Activated naive CD4-positive, alpha-beta T cell (primary cell): ENCODE measurements at places on chromosomes 11 and 22.

GRCh38 chr11:110921742-110922521, 209.7 kb upstream of the ARHGAP20 start:
- no peak for DNase-seq

DNA sequence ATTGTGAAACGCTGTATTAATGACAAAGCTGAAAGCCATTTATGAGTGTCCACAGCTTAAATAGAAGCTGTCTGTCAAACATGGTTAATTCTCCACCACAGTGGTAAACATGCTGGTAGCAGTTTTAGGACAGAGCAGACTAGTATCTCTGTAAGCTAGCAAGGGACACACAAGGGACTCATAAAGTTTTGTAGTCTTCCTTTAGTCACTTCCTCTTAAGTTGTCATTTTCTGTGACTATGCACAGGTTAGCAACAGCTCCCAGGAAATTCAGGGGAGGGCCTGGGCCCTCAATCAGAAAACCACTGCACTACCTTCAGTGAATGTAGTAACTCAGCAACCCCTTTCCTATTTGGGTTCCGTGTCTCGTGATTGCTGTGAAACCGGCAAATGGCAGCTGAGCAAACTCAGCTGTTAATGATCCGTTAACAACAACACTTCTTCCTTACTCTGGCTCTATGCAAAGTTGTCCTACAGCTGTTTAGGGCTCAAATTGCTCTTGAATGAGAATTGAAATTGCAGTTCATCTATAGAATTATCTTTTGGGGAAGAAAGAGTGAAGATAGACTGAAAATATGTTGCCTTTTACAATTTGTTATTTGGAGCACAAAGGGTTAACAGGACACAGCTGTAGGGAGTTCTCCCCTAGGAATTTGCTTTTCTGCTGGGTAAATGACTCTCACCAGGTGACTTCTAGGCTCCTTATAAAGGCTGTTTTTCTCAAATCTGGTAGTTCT, at the start of gene MMP26:
Gene MMP26 (plus strand): TSS at position 731 of the 736 bp plus-strand sequence.
- no peak for DNase-seq

DNA sequence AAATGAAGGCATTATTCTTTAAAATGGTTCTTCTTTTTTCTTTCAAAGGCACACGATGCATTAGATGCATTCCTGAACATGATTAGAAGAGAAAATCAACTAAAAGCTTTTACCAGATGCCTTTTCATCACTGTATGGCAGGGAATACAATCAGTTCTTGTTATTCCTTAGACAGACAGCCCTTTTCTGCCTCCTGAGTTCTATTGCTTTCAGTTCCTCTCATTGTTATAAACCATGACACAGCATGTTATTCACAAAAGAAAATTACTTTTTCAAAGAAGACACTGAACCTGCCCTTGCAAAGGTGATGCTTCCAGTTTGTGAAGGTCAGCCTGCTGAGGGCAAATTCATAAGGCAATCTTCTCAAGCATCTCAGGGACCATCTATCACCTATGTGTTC, 70.1 kb downstream of the FAM181B start:
- DNase-seq, result no peak

DNA sequence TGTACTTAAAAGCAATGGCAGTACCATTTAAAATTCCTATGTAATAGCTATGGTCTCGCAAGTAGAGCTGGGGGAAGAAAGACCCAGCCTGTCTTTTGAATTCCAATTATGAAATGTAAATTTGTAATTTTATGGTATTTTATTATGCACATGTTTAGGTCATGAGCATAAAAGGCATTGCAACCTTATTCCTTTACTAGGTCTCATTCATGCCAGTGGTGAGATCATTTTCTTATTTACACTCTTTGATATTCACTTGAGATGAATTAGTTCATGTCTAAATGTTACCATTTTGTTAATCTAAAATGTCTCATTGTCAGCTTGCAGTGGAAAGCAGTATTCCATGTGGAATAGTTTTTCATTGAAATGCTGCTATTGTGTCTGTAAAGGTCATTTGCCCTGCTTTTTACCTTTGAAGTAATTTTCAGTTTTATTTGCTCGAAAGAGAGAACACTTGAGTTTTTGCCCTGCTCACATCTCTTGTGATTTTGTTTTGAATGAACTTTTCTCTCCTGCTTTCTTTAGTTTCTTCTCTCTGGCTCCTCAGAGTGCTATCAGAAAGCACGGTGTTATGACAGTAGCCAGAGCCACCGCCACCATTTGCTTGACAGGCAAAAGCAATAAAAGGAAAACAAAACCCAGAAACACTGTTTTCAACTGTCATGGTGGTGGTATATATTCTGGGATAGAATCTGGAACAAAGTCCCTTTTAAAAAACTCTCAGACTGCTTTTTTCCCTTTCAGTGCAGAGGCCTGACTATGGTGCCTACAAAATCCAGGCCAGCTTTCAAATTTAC, 37.2 kb upstream of the RAG2 start:
- DNase-seq, result no peak

DNA sequence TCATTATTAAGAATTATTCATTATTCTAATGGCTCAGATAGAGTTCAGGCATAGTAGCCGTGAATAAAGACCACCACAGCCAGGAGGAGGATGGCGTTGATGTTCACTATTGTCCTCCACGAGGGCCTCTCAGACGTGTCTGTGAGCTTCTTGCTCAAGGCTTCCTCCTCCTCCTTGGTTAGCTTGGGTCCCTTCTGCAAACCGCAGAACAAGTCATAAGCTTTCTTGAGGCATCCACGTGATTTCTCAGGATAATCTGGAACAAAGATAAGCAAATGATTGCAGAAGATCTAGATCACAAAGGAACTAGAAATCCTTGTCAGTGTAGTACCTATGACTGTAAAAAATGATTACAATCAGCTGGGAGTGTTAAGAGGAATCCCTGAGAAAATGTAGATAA, 13.6 kb upstream of the RFPL2 start:
- no peak for DNase-seq

GRCh38 chr11:2135018-2135569, 4.1 kb downstream of the IGF2 start:
- DNase-seq, result no peak

- DNase-seq, result no peak
Observed at GRCh38 chr11:109970516-109971183, 122.5 kb upstream of the ZC3H12C start.

GRCh38 chr11:8269636-8270035, 6.0 kb upstream of the LMO1 start:
- no peak for DNase-seq

DNA sequence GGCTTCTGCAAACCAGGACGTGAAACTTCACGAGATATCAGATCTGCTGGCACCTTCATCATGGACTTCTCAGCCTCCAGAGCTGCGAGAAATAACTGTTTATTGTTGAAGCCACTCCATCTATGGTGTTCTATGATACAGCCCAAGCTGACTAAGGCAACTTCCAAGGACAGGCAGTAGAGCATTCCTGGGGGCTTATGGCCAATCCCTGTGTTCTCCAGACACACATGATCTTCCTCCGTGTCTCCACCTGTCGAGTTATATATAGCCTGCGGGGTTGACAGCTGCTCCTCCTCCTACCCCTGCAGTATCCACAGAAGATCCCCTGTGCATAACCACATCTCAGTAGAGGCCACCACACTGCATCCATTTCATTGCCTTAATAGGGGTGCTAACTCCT, 11.0 kb downstream of the TP53AIP1 start:
- DNase-seq, result no peak

GRCh38 chr22:26197425-26197824, 28.2 kb downstream of the SEZ6L start:
- DNase-seq, result no peak

DNA sequence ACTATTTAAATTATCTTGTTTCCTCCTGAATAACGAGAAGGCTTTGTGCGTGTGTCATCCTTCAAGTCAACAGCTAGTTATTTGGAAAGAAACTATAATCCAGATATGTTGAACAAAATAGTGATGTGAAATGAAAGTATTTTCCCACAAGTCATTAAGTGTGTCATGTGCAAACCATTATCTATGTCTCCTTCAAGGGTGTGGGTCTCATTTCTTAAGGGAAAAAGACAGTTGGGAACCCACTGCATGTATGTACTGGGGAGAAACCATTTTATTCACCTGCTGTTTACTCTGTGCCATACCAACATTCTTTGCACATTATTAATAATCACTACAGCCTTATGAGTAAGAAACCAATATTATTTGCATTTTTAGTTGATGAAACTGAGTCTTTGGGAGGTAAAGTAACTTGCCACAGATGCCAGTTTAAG, 145.3 kb upstream of the CTSC start:
- no peak for DNase-seq

DNA sequence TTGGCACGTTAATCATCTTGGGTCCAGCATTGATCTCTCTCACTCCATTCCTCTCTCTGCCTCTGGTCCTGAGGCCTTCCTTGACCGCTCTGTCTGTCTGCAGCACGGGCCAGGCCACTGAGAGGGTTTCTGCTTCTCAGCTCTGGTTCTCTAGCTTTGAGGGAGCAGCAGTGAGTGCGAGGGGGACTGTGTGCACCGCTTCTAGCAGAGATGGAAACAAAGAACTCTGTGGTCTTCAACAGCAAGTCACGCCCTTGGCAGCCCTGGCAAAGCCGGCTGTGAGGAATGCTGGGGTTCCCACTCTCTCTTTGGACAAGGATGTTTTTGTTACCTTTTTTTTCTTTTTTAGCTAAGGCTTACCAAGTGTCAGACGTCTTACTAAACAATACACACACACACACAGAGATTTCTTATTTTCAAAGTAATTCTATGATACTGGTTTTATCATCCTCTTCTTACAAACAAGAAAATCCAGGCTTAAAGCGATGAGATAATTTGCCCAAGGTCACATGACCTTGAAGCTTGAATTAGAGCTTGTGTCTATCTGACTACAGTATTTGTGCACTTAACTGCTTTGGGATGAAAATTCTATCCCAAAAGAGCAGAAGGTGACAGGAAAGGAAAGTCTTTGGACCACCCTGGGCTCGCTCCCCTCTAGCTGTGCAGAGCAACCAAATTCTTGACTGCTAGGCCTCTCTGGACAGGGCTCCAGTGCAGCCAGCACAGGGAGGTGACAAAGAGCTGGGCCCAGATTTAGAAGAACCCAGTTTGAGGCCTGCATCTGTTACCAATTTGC, 293.2 kb downstream of the NTM start:
- DNase-seq, result no peak

DNA sequence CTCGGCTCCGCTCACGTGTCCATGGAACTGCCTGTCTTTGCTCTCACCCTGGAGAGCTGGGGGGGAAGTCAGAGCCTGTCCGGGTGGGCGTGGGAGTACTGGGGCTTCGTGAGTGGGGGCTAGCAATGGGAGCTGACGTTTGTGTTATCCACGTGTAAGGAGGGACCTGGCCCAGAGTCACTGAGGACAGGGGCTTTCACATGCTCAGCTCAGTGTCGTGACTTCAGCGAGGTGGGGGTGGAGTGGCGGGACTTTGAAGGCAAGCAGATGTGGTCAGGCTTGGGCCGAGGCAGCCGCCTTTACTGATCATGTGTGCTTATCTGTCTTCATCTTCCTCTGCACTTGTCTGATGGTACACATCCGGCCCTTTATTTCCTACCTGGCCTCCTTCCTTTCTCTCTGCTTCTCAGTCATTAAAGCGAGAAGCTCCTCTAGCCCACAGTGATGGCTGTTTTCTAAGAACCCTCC, 113.1 kb upstream of the NNMT start:
- peak; percentile 14 for DNase-seq

- no peak for DNase-seq
Observed at GRCh38 chr11:66739983-66740382, 11.0 kb upstream of the SPTBN2 start.

GRCh38 chr11:1084561-1085439, 10.1 kb downstream of the MUC2 start:
- DNase-seq, result no peak

DNA sequence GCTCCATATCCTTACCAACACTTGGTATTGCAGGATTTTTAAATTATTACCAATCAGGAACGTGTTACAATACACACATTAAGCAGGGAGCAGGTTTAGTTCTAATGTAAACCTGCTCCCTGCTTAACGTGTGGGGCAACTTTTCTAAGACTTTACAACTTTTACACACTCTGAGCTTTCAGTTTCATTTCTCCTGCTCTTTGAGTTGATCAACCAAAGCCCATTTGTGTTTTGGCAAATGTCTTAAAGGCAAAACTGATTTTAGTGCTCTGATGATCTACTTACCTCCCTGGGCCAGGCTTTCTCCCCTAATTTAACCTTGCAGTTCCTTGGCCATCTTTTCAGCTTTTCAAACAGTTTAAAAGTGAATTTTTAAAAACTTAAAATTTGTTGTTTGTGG, 70.9 kb downstream of the ZBTB44 start:
- no peak for DNase-seq

- no peak for DNase-seq
Observed at GRCh38 chr11:587978-588380, 11.7 kb downstream of the PHRF1 start.

DNA sequence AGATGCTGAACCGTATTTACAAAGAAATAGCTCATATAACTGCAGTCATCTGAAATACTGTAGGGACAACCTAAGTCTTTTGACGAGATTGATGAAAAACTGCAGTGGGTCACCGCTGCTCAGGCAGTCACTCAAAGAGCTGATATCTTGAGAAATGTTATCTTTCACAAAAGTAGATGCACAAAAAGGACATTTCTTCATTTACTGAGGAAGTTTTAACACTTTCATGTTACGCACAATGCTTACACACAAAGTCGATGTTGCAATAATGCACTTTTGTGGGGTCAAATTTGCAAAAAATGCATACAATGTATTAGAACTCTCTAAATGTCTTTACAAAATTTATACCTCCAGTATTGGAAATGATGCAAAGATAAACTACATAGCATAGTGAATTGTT, 16.2 kb upstream of the OR10V1 start:
- no peak for DNase-seq

GRCh38 chr11:70307176-70307575, 36.7 kb downstream of the PPFIA1 start:
- no peak for DNase-seq

DNA sequence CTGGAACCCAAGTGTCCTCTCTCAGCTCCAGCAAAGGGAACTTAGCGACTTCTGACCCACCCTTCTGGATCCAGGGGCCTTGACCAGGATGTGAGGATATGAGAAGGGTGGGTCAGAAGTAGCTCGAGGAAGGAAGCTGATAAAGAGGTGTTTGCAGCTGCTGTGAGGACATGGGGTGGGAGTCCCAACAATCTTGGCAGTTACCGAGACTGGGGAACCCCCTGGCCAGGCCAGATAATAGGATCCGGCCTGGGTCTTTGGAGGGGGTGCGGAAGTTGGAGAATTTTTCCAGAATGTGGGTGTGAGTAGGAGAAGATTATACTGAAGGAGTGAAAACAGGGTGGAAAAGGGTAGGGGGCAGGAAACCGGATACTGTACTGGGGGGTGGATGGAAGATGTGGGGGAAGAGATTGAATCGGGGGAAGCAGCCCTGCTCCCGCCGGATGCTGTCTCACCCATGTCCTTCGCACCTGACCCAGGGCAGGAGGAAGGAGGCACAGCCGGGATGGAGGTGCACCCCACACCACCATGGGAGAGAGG, 2.8 kb upstream of the MCAM start:
- DNase-seq, result no peak

DNA sequence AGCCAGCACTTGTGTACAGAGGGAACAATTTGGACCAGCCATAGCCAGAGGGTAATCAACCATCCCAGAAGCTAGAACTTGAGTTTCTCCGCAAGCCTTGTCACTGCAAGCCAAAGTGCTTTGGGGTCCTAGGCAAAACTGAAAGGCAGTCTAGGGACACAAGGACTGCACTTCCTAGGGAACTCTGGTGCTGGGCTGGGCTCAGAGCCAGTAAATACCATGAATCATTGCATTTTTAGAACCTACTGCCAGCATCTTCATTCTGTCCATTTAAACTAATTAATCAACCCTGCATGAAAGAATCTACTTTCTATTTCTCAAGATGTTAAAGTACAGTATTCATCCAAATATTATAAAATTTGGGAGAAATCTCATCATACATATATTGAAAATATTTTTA, 20.0 kb downstream of the PATE3 start:
- DNase-seq, result no peak
